Glutamatergic neuron (in vitro differentiated cells): ENCODE measurements at places on chromosomes 2 and 18. TPM values are rescaled to one million over a fixed set of nuclear protein-coding genes. Genes with fewer than 3 reads are reported as not detected.

DNA sequence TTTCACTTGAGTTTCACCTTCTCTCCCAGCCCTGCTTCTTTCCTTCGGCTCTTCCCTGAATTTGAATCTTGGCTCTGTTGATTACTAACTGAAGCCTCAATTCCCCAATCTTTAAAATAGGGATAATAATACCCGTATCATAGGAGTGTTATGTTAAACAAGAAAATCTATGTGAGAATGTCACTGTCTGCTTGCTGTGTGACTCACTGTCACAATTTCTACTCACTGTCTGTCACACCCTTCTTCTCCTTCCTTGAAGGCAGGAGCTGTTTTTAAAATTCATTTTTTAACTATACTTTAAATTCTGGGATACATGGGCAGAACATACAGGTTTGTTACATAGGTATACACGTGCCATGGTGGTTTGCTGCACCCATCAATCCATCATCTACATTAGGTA lies 141.6 kb upstream of the CXCR4 start:
- DNase-seq: no peak

- DNase-seq: no peak
Observed at GRCh38 chr18:79628416-79629248, 51.0 kb upstream of the CTDP1 start.

DNA sequence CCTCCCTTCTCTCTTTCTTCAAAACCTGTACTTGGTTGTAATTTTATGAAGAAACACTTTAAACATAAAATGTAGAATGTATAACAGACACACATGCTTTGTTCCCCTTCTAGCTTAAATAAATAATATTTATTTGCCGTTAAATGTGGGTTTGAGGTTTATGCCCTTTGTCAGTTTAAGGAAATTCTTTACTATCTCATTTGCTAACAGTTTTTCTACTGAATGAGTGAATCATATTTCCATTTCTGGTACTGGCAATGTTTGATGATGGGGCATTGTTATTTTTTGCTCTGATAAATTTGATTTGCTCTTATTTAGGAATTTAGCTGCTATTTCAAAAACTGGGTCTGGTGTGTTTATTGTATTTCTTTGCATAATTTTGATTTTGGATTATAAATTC lies 555.6 kb downstream of the CCDC85A start:
- no peak for DNase-seq

DNA sequence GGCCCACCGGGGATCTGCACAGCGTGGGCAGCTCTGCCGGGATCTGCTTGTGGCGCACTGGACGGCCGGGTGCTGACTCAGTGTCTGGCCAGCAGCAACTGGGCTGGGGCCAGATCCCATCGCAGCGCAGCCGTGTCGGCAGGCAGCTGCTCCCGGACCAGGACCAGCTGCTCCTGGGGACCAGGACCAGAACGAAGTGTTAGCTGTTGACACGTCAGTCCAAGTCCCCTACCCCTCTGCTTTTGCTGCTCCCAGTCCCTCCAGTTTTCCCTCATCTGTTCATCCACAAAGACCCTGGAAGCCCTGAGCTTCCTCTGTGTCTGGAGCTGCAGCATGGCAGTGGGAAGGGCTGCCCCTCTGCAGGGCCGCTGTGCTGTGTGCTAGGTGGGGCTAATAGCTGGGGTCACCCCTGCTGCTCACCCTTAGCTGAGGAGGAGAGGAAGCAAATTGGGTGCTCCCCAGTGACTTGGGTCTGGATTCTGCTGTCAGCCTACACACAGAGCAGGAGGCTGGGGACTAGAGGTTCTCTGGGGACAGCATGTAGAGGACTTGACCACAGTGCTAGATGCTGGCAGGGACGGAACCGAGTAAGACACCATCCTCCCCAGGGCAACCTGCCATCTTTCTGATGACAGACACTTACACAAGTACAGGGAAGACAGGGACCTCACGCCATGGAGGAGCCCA lies 16.9 kb upstream of the KIF1A start:
- DNase-seq: no peak

GRCh38 chr2:34254272-34254878 lies 655.3 kb upstream of the FAM98A start:
- DNase-seq: no peak

- no peak for DNase-seq
Observed at GRCh38 chr2:241199286-241199685, 10.8 kb downstream of the ANO7 start.

- no peak for DNase-seq
Observed at GRCh38 chr2:196725882-196726281, 73.6 kb downstream of the GTF3C3 start.

- DNase-seq: no peak
Observed at GRCh38 chr18:49655266-49656072, 93.6 kb downstream of the LIPG start.

DNA sequence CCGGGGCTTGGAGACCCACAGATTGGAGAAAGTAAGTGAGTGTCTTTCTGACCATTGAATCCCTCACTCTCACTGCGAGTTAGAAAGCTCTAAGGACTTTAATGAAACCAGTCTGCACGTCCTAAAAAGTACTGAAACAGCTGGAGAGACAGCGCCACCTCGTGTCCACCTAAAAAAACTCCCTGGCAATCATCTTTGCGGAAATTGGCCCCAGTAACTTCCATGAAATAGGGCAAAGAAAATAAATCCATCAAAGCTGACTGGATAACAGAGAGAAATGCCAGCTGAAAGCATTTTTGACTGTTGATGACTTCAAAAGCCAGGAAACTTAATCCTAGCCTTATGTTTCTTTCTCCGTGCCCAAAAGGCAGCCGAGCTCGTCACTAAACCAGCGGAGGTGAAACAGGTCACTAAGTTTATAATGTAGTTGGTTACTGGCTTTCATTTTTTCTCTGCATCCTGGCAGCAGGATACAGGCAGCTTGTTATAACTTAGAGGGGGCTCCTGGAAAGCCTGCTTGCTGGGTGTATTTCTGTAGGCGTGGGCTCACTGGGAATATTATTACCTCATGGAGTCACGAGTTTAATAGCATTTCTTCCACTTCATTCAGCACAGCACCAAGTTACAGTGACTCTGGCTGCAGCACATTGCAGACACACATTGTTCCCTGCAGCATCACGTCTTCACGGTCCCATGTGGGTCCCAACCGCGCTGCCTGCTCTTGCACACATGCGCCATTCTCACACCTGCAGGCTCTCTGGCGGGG lies 266.5 kb downstream of the HRH4 start:
- DNase-seq: peak; percentile 73

- no peak for DNase-seq
Observed at GRCh38 chr18:79902640-79903039, 48.8 kb downstream of the SLC66A2 start.

GRCh38 chr2:189179570-189179950 lies at the start of gene COL5A2:
TSS of gene COL5A2 (minus strand) at chr2:189179761. CDS start at chr2:189179604, 157 bp downstream.
- no peak for DNase-seq

DNA sequence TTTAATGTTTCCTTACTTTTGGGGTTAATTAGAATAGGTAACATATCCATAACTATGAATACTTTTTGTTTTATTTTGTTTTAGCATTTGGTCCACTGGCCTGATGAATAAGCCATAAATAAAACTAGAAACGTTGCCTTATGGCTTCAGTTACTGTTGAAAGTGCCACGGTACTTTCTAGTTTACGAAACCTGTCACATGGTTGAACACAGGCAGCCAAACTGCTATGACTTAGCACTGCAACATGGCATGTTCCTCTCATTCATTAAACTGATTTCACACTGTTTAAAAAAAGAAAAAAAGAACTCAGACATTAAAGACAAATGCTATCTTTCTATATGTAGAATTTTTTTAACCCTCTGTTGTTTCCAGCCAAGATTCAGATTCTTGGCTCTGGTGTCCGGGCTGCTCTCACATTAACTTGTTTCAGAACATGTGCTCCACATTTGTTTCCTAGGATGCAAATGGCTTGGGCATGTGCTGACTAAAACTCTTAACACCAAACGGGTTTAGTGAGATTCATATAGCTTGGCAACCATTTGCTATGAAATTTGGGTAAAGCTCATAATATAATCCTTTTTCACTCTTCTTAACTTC lies 323.9 kb upstream of the RND3 start:
- no peak for DNase-seq

DNA sequence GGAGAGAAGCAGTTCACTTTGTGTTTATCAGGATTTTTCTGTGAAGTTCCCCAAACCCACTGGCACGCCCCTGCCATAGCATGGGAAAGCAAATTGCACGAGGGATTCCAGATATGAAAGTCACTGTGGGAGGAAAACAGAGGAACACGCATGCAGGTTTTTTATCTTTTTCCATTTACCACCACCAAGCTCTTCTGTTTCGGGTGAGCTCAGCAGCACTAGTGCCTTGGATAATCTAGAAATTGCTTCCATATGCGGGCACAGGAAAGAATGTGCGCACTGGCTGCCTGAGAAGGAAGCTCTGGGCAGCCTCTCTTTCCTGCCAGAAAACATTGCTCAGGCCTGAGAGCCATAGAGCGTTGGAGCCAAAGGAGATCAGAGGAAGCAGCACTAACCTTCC lies 65.9 kb upstream of the WIPF1 start:
- DNase-seq: no peak

- DNase-seq: no peak
Observed at GRCh38 chr2:150107170-150107569, 380.3 kb downstream of the RND3 start.

DNA sequence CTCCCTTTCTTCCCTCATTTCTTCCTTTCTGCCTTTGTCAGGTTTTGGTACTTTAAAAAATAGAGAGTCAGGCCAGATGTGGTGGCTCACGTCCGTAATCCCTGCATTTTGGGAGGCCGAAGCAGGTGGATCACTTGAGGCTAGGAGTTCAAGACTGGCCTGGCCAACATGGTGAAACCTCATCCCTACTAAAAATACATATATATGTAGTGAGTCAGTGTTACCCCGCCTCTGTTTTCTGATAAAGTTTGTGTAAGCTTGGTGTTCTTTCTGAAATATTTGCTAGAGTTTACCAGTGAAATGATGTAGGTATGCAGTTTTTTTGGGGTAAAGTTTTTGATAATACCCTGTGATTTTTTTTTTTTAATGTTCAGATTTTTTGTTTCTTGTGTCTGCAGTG lies 58.8 kb downstream of the DGKD start:
- DNase-seq: no peak

- no peak for DNase-seq
Observed at GRCh38 chr2:841036-841435, 109.6 kb upstream of the SNTG2 start.

GRCh38 chr2:205058409-205058808 lies 513.1 kb downstream of the PARD3B start:
- no peak for DNase-seq

DNA sequence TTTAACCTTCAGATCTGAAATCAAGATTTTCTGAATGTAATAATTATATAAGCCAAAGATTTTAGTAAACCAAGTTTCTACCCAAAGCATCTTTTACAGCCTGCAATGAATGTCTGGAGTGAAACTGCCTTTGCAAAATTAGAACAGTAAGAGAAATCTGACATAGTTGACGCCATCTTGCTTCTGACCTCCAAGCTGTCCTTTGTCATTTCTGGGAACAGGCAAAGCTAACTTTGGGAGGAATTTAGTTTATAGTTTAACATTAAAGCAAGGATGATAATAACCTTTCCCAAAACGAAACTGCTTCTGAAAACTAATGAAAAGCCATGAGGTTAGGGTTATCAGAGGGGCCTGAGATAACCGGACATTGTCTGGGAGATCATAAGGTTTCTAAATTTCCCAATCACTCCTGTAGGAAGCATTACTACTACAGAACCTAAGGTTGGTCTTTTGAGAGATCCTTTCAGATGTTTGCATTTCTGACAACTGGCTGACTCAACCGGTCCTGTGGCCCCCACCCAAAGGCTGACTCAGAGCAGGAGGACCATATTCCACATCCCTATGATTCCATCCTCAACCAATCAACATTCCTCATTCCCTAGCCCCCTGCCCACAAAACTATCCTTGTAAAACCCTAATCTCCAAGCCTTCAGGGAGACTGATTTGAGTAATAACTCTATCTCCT lies 124.5 kb downstream of the TMEM131 start:
- no peak for DNase-seq

DNA sequence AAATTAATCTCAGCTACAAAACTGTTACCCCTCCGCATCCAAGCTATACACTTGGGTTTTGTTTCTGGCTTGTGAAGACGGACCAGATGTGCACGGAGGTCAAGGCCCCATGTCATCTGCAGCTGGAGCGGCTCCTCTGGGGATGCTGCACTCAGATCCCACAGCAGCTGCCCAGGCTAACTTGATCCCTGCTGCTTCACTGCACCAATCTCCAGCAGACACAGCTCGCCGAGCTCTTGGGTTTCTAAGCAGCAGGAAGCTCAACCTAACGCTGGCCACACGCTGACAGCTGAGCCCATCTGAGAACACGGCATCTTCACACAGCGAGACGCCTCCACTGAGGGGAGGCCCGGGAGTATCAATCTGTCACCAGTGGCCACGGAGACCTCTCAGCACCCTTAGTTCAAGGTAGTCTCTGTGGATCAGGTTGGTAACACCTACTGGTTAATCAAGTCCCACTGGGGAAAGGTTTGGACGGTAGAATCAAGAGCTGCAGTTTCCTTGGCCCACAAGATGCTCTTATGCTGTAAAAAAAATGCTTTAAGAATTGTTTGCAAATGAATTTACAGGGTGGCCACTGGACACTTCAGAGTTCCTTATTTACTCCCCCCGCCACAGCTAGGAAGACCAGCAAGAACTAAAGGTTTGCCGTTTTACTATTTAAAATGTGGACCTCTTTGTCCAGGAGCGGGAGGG lies 67.5 kb downstream of the EMILIN2 start:
- peak; percentile 68 for DNase-seq

DNA sequence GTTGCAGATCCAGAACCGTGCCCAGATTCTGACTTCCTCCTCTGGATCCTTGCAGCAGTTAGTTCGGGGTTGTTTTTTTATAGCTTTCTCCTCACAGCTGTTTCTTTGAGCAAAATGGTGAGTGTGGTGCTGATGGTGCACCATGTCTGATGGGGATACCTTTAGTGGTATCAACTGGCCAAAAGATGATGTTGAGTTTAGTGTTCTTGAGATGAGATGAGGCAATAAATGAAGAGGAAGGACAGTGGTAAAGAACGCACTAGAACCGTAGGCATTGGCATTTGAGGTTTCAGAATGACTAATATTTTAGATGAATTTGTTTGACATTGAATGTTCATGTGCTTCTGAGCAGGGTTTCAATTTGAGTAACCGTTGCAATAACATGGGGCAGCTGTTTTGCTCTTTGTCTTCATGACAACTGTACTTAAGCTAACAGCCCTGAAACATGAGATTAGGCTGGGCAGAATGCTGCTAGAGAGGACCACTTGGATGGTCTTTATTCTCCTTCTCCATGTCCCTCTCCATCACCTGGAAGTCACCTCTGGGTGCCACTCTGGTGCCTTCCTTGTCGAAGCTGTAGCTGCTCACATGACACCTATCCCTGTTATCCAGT lies 3.9 kb downstream of the CTLA4 start:
- no peak for DNase-seq

GRCh38 chr2:6310256-6311215 lies 555.2 kb downstream of the CMPK2 start:
- no peak for DNase-seq

SLC19A3 gene
- total RNA-seq: 1.7 TPM

EPHA4 gene
- 57.2 TPM for total RNA-seq

PKDCC gene
- 959 TPM for total RNA-seq

RESP18 gene
- not detected for total RNA-seq

CROCC2 gene
- not detected for total RNA-seq

LAMA1 gene
- total RNA-seq: 32.0 TPM

RAPGEF4 gene
- total RNA-seq: 8.7 TPM

DOK6 gene
- 19.7 TPM for total RNA-seq

UGT1A3 gene
- total RNA-seq: not detected
